Fibroblast of the aortic adventitia (primary cell): ENCODE measurements at places on chromosomes 4 and X. TPM values are rescaled to one million over a fixed set of nuclear protein-coding genes. Genes with fewer than 3 reads are reported as not detected.

DNA sequence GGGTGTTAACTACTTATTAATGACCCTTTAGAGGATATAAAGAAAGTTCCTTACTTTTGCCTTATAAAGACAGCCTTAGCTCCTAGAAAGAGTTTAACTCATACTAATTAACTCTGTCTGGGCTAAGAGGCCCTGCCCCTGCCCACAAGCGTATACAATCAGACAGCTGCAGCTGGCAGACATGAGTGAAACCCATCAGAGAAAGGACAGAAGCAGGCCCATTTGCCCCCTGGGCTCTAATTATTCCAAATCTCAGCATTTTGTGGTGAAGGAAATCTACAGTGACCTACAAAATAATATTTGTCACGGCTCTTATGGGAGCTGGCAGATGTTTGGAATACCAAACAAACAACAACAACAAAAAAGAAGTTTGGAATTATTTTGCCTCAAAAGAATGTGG is 71.8 kb downstream of the CHRDL1 start:
- DNase-seq, result no peak

DNA sequence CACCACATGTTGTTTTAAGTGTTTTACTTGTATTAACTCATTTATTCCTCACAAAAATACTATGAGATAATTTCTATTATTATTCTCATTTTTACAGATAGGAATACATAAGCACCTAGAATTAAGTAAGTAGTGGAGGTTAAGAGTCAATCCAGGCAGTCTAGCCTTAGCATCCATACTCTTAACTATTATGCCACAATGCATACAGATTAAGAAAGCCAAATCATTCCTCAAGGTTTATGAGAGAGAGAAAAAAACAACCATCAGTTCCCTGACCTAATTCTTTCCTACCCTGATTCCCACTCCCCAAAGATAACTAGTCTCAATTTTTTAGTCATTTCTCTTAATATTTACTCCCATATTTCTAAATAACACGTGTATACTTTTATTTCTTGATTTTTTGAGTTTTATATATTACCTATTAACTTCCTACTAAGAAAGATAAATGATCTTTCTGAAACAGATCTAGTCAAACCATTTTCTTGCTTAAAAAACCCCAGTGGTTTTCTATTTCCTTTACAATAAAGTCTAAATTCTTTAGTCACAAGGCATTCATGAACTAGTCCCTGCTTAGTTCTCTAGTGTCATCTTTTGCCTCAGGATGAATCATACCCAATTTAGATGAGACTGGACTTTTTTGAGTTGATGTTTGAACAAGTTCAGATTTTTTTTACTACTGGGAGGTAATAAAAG is 16.0 kb downstream of the UBA6 start:
- peak; percentile 14 for DNase-seq

Gene NUDT10
- total RNA-seq, result 0.63 and 2.0 TPM in 2 replicates

Gene NAA10
- 25.8 and 84.7 TPM in 2 replicates for total RNA-seq

GRCh38 chr4:38870098-38870808 is 2.6 kb downstream of the FAM114A1 start:
- DNase-seq, result peak; percentile 27

- no peak for DNase-seq
Measured at GRCh38 chrX:109997786-109998452, 5.0 kb upstream of the TMEM164 start.

DNA sequence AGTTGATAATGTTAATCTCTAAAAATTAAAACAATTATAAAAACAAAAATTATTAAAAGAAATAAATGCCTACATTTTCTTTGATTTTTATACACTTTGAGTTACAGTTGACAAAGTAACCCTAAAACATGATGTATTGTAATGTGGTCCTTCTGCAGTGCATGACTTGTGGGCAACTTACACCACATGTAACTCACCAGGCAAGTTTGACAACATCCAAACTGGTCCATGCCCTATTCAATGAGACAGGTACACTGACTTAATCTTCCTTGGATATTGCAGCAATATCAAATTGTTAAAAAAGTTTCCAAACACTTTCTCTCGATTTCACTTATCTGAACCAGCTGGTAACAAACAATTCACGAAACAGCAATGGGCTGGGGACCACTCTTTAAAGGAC is 81.5 kb downstream of the FTHL17 start:
- DNase-seq, result no peak

DNA sequence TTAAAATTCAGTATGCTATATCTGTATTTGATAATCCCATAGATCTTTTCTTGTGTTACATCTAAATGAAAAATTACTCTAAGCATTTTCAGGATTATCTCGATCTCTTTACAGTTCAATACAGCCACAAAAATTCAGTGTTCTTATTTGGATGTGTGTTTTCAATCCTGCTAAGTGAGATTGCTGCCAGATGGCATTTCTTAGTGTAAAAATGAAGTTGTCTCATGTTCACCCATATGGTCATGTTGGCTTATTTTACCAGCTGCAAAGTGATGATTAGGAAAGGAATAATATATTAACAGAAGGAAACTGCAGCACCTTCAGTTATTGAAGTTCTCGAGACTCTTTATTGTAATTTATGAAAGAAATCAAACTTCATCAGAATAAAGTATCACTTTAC is 12.1 kb upstream of the FAM47A start:
- DNase-seq, result no peak

DNA sequence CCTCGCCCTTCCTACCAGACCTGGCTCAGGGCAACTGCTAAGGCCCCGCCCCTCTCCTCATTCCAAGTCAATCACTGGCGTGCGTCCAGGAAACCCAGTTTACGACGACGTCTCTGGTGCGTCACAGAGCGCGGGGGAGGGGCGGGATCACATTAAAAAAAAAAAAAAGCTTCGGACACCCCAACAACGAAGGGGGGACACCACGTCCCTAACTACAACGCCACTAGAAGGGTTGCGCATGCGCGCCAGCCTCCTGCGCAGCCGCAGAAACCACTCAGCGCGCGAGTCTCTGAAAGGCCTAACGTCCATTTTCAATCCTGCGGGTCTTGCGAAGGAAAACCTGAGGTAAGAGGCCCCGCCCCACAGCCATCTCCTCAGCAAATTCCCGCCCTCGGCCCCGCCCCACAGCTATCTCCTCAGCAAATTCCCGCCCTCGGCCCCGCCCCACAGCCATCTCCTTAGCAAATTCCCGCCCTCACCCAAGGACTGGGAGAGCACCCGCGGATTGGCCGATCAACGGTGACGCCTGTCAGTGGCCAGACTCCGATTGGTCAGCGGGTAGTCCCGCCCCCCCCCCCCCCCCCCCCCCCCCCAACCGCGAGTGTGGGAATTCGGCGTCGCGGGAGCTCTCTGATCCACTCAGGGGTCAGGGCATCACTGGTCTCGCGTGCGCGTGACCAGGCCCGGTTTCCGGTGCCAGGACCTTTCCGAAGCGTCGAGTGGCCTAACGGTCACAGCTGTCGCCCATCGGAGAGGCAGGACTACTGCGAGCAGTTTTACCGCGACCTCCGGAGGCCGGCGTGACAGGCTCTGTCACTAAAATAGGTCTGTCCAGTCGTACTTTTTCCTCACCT is at the start of gene SCML1:
TSS of gene SCML1 (plus strand) at position 638 of the 854 bp plus-strand sequence. CDS start 6,694 bp downstream, outside the sequence.
- DNase-seq, result peak; percentile 97

GRCh38 chr4:132593717-132594400 is 555.2 kb upstream of the PCDH10 start:
- DNase-seq, result no peak

DNA sequence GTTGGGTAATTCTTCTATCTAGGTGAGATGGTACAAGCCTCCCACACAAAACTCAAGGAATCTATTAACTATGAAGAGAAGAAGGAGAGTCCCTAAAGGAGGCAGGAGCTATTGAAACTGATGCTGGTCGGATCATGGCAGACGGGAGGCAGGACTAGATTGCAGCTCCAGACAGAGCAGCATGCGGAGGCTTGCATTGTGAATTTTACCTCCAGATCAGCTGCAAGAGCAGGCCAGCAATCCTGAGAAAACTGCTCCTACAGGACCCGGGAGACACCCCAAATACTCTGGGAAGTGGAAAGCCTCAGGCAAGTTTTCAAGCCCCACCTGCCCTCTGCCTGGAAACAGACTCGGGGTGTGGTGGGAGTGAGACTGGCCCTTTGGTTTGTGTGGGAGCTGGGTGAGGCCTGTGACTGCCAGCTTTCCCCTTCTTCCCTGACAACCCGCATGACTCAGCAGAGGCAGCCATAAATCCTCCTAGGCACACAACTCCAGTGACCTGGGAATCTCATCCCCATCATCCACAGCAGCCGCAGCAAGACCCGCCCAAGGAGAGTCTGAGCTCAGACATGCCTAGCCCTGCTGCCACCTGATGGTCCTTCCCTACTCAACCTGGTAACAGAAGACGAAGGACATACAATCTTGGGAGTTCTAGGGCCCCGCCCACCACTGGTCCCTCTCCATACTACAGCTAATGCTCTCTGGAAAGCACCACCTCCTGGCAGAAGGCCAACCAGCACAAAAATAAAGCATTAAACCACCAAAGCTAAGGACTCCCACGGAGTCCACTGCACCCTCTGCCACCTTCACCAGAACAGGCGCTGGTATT is 30.9 kb downstream of the GATB start:
- DNase-seq, result no peak

DNA sequence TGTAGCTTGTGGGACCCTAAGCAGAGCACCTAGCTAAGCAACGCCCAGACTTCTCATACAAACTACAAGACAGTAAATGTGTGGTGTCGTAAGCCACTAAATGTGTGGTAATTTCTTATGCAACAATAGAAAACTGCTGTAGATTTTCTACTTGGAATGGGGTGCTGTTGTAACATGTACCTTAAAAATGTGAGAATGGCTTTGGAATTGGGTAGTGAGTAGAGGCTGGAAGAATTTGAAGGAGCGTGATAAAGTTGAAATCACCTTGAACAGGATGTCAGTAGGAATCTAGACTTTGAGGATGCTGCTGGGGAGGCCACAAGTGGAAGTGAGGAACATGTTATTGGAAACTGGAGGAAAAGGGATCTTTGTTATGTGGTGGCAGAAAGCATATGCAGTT is 43.2 kb upstream of the FUNDC1 start:
- DNase-seq, result no peak

DNA sequence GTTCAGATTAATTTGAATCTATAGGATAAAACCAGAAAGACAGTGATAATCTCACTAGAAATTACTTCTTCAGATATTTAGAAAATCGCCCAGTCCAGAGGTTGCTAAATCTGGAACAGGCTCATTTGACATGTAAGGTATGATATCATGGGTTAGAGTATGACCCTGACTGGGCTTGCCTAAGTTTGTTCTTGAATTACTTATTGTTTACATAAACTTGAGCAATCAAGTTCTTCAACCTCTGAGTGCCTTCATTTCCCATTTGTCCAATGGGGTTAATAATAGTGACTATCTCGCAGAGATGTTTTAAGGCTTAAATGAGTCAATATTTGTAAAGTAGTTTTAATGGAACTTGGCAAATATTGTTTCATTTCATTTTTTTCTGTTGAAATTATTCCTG is 1947.6 kb upstream of the IGFBP7 start:
- DNase-seq, result no peak

GRCh38 chr4:119709418-119709817 is 80.8 kb upstream of the PDE5A start:
- DNase-seq, result no peak

DNA sequence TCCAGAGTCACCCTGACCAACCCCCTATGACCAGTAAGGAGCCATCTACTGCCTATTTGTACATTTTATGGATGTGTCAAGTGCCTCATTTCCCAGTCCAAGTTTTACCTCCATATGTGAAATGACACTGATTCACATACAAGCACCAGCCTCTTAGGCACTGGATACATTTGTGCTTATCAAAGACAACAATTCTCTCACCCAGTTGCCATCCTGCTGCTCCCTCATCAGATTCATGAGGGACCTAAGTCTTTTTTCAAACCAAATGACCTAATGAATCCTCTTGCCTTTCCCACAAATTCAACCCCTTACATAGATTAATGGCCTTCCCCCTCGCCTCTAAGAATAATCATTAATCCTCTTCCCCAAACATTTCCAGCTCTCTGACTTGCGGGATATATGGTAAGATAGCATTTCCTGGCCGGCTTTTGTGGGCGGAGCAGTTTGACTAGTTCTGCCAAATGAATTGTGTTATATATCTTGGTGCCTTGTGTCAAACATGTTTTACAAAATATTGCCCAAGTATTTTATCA is 233.9 kb downstream of the ARAP2 start:
- no peak for DNase-seq

DNA sequence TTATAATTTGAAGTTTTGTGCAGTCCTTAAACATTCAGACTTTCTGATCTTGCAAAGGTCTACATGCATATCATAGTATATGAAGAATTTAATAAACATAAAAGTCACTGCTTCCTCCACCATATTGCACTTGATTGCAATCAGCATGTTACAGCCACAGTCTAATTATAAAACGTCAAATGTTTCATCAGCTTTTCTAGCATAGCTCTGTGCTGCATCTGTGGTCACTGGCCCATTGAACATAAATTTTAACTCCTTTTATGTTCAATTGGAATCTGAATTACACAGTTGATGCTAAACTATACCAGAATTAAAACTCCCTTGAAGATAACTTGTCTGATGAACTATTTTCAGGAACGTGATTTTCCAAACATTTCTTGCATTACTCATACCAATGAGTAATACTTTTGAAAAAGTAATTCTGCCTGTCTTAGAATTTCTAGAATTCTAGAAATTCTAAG is 329.1 kb downstream of the GALNTL6 start:
- DNase-seq, result peak; percentile 0

DNA sequence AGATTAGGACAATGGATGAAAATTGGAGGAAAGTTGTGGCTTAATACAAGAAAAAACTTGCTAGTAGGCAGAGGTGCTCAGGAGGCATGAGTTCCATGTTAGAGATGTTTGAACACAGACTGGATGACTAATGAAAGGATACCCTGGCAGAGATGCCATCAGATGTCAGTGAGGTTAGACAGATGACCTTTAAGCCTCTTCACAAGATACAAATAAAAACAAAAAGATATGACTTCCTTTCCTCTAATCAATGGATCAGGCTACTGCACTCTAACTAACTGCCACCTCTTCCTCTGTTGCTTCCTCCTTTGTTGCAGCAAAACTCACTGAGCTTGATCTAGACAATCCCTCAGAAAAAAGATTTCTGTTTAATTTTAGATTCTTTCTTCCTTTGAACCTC is 14.7 kb downstream of the STAP1 start:
- no peak for DNase-seq

Gene CXCL6
- 1.4 and 19.0 TPM in 2 replicates for total RNA-seq

Gene RASL11B
- 0.63 TPM in 1 of 2 replicates, not detected in the other for total RNA-seq

DNA sequence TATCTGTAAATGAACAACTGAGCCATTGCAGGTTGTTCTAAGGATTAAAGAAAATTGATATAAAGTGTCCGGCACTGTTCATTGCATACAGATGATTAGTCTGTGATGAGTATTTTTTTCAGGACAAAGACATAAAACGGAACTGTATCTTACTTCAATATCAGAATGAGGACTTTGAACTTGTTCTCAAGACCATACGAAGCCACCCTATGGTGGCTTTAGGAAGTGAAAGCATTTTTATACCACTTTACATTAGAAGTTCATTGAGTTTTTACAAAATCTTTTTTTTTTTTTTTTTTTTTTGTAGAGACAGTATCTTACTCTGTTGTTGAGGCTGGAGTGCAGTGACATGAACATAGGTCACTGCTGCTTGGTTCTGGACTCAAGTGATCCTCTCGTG is 45.2 kb upstream of the TRIM2 start:
- no peak for DNase-seq

- peak; percentile 47 for DNase-seq
Measured at GRCh38 chrX:112654871-112655270, 24.9 kb downstream of the LHFPL1 start.

- peak; percentile 50 for DNase-seq
Measured at GRCh38 chr4:149897783-149898182, 82.1 kb upstream of the IQCM start.

Gene AMOT
- 9.1 and 11.0 TPM in 2 replicates for total RNA-seq
